ENCODE measurements at places on chromosomes 4 and X.

- DNase-seq, result no peak
These were observed 7.3 kb downstream of the SPARCL1 start for GRCh38 chr4:87521757-87522374.

- no peak for DNase-seq
These were observed 103.1 kb upstream of the BMP3 start for GRCh38 chr4:80927420-80927819.

DNA sequence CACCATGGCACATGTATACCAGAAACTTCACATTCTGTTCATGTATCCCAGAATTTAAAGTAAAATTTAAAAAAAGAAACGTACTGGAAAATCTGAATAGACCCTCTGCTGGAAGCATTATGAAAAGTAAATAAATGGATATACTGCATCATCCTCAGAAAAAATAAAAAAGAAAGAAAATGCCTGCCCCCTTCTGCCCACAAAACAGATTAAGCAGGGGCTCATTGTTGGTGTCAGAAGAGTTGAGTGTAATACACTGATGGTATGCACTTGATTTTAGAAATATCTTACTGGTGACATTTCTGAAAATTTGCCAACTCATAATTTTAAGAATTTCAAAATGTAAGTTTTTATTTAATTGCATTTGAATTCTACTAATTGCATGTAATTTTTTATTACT is 77.8 kb downstream of the LRP2BP start:
- DNase-seq, result no peak

DNA sequence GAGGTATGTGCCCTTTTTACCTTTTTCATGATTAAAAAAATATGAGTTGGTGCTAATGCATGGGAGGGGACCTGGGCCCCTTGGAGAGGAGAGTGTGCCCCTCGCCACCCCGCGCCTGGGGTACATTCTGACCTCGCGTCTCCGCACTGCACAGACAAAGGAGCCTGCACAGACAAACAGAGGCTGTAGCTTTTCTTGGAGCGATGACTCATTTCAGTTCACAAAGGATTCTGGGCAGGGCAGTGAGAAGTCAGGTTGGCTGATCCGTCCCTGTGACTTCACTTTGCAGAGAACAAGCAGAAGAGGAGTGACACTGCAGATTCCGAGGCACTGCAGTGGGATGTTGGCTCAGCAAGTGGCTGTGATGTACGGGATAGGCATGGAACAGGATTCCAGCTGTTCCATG is 82.9 kb downstream of the STOX2 start:
- no peak for DNase-seq

- DNase-seq, result no peak
These were observed 3.3 kb downstream of the ZDHHC9 start for GRCh38 chrX:129840344-129840743.

DNA sequence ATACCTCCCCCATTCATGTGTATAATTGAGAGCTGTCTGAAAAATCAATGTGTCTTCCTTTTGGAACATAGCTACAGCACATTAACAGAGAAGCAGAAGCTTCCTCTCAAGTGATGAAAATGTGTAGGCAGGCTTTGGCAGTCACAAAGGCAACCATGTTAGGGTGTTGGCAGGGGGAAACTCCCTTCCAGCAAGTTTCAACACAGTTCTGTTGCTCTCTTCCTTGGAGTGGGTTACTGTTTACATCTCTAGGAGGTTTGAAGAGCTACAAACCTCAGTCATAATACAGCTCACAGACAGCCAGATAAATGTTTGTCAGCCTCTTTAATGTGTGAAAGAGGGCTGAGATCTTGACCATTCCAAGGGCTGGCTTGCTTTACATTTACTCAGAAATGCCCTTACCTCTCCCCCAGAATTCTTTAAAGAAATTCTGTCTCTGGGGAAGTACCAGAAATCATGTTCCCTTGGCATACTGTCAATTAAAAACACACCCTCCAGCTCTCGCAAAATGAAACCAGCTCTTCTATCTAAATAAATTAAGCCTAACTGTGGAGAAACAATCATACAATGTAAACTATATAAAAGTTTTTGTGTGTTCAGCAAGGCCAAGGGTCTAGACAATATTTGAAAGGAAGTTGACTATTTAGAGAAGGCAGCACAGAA is 18.9 kb downstream of the ZBTB33 start:
- no peak for DNase-seq

GRCh38 chr4:134906404-134907023 is 704.9 kb upstream of the PABPC4L start:
- DNase-seq, result no peak

GRCh38 chr4:65515646-65516045 is 154.6 kb downstream of the EPHA5 start:
- no peak for DNase-seq

DNA sequence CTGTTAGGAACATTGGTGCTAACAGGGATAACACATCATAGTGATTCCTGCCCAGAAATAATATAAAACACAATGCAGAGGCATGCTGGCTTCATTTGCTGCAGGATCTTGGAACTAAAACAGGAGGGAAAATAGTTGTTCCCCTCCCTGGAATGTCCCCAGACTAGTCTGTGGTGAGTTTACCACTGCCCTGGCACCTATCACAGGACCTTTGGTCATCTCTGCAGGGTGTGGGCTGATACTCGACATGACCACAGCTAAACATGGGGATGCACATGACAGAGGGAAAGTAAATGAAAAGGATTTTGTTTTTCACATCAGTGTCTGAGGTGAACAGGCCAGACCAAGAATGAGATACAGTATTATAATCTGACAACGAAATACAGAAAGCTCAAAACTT is 160.2 kb upstream of the DKK2 start:
- DNase-seq, result no peak

DNA sequence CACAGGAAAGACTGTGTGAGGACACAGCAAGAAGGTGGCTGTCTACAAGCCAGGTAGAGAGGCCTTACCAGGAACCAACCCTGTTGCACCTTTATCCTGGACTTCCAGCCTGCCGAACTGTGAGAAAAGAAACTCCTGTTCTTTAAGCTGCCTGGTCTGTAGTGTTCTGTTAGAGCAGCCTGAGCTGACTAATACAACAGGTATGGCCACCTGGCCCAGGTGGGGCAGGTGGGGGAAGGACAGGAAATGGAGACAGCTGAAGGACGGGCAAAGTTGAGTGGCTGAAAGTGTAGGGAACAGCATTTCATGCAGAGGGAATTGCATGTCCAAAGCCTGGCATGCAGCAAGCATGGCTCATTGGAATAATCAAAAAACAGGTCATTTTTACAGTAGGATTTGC is 35.1 kb downstream of the CYTL1 start:
- no peak for DNase-seq

GRCh38 chrX:38929966-38930421 is 128.7 kb downstream of the MID1IP1 start:
- no peak for DNase-seq

GRCh38 chrX:17580539-17581152 is 156.6 kb upstream of the SCML1 start:
- no peak for DNase-seq

- no peak for DNase-seq
These were observed 108.0 kb downstream of the ZNF330 start for GRCh38 chr4:141328560-141329173.

DNA sequence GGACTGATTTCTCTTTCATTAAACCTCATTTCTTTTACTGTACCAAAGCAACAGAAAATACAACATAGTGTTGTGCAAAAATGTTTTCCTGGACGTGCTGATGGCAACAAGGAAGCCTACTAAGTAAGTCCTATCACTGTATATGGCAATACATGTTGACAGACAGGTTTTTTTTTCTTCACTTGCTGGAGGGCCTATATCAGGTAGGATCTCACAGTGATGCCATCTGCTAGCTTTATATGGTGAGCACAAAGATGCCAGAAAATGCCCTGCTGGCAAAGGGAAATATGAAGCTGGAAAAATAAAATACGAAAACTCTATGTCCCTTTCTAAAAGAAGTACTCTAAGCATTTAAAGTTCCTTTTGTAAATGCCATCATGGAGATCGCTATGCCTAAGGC is 119.0 kb upstream of the PDLIM3 start:
- no peak for DNase-seq

GRCh38 chr4:77922158-77923094 is 59.8 kb downstream of the MRPL1 start:
- DNase-seq, result no peak

DNA sequence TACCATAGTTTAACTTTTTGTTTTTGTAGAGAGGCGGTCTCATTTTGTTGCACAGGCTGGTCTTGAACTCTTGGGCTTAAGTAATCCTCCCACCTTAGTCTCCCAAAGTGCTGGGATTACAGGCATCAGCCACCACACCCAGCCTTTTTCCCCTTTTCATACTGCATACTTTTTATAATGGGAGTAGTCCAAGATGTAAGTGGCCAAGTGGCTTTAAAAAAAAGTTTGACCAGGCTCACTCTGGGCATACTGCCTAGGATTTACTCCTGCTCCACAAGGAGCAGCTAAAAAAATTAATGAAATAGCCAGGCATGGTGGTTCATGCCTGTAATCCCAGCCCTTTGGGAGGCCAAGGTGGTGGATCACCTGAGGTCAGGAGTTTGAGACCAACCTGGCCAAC is 6.0 kb downstream of the GRSF1 start:
- DNase-seq, result no peak

DNA sequence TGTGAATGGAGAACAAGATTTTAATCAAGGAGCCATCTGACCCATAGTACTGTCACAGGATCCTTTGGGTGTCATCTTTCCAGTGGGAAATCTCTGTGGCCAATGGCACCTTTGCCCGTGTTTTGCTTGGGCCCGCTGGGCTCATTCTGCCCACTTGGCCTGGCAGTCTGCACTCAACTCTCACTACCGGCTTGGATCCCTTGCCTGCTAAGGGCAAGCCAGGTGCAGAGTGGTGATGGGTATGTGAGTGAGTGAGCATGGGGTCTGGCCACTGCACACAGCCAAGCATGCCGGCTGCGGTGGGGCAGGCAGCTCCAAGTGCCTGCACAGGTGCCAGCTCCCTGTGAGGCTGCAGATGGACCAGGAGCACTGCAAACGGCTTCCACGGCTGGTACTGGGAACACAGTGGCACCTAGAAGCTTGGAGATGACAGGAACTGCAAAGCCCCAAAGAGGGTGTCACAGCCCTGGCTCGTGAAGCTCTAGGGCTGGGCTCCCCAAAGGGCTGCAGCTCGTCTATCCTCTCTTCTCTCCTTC is 454.5 kb downstream of the TMA16 start:
- DNase-seq, result no peak

- no peak for DNase-seq
These were observed 25.4 kb downstream of the TMEM47 start for GRCh38 chrX:34631479-34632220.

GRCh38 chr4:141814499-141814898 is 178.1 kb downstream of the IL15 start:
- no peak for DNase-seq

- no peak for DNase-seq
These were observed 131.8 kb downstream of the GLRA3 start for GRCh38 chr4:174697202-174697601.

GRCh38 chr4:68148800-68149685 is 19.4 kb upstream of the TMPRSS11F start:
- DNase-seq, result no peak

- DNase-seq, result no peak
These were observed 230.7 kb downstream of the DCLK2 start for GRCh38 chr4:150308824-150309472.

DNA sequence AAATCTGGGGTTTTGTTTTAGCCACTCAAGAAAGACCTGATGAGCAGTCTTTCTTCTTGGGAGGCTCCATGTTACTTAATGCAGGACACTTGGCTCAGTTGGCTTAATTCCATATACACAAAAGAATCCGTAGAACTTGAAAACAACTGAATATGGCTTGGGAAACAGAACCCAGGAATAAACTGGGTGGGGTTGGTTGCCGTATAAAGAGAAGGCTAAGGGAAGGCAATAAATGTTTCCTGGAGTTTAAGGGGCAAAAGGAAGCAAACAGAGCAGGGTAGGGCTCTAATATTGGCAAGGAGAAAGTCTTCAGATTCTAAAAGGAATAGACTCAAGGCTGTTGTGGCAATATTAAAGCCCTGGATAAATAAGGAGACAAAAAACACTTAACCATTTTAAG is 8.4 kb downstream of the TNMD start:
- DNase-seq, result no peak

DNA sequence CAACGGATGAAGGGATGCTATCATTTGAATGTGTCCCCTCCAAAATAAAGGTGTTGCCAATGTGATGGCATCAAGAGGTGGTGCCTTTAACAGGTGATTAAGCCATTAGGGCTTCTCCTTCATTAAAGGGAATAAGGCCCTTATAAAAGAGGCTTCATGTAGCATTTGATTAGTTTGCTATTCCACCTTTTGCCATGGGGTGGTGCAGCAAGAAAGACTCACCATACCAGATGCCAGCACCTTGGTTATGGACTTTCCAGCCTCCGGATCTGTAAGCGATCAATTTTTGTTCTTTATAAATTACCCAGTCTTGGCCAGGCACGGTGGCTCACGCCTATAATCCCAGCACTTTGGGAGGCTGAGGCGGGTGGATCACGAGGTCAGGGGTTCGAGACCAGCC is 7.9 kb upstream of the SLC25A43 start:
- DNase-seq, result no peak

GRCh38 chrX:2710041-2710840 is 19.1 kb downstream of the CD99 start:
- no peak for DNase-seq

GRCh38 chr4:102778720-102779119 is 18.0 kb upstream of the MANBA start:
- DNase-seq, result no peak

GRCh38 chr4:8540991-8541390 is 39.2 kb upstream of the GPR78 start:
- DNase-seq, result no peak

- DNase-seq, result no peak
These were observed 1.0 kb downstream of the POF1B start for GRCh38 chrX:85378461-85378860.

DNA sequence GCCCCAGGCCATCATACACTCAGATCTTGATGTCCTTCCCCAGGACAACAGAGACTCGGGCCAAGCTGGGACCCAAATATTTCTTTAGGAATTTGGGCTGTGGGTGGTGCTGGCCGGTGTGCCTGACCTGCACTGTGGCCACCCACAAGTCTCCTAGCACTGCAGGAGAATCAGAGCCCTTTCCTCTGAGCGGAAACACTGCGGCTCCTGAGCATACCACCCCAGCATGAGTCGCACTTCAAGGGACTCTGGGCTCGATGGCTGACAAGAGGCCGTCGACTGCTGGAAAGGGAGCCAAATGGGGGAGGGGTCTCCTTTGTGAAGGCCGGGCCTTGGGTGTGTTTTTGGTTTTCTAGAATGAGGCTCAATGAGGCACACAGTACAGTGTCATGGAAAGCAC is 13.0 kb upstream of the IRAK1 start:
- no peak for DNase-seq

- no peak for DNase-seq
These were observed 123.6 kb upstream of the TET2 start for GRCh38 chr4:105022811-105023667.

GRCh38 chr4:185936650-185937376 is 124.8 kb upstream of the SORBS2 start:
- DNase-seq, result no peak

Data from stimulated activated CD4-positive, alpha-beta T cell treated with anti-CD3 and anti-CD28 coated beads, Interleukin-15, amount 100 ng/mL, for 1 hour (primary cell).